ENCODE measurements at places on chromosomes 6 and 20. TPM values are rescaled to one million over a fixed set of nuclear protein-coding genes. Genes with fewer than 3 reads are reported as not detected.

The PERP gene
- 93.0 TPM for total RNA-seq

The ALDH8A1 gene
- total RNA-seq: 1.1 TPM

- no peaks in the 10 kb centered on the region for H3K4me1 ChIP-seq
- no peaks in the 10 kb centered on the region for H3K36me3 ChIP-seq
- no peak overlapping the region for H3K4me3 ChIP-seq
- H3K27me3 ChIP-seq: no peaks in the 10 kb centered on the region
These were observed 144.9 kb downstream of the TFAP2A start for GRCh38 chr6:10269814-10270472.

- no peaks in the 10 kb centered on the region for H3K27me3 ChIP-seq
- H3K36me3 ChIP-seq: no peaks in the 10 kb centered on the region
- H3K27ac ChIP-seq: no peak overlapping the region
- H3K4me1 ChIP-seq: peaks cover 39% of the 10 kb centered on the region
- DNase-seq: no peak
These were observed 3.6 kb downstream of the TRAM2 start for GRCh38 chr6:52573295-52573694.

GRCh38 chr20:59643615-59644061 lies 39.3 kb downstream of the PHACTR3 start:
- H3K27ac ChIP-seq: no peak overlapping the region
- H3K27me3 ChIP-seq: peaks cover 63% of the 10 kb centered on the region
- no peak overlapping the region for H3K4me3 ChIP-seq
- H3K36me3 ChIP-seq: no peaks in the 10 kb centered on the region
- DNase-seq: peak; percentile 5
- no peaks in the 10 kb centered on the region for H3K4me1 ChIP-seq

GRCh38 chr6:33718713-33719112 lies 7.2 kb upstream of the UQCC2 start:
- peaks cover 70% of the 10 kb centered on the region for H3K4me1 ChIP-seq
- H3K4me3 ChIP-seq: no peak overlapping the region

DNA sequence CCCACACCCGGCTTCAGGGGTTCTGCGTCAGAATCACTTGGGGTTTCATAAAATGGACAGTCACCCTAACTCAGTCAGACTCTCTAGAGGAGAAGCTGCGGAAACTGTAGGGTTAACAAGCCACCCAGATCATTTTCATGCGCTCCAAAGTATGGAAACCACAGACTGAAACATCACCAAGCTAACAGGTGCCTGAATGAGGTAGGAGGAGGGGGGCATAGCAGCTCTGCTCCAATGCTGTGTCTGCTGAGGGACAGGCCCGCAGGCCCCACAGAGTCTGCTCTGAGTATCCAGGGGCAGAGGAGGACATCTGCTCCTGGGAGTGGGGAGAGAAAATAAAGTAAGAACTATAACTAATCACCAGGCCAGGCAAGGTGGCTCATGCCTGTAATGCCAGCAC lies 97.1 kb upstream of the AKAP12 start:
- no peak for DNase-seq
- no peaks in the 10 kb centered on the region for H3K4me1 ChIP-seq
- H3K4me3 ChIP-seq: no peak overlapping the region

DNA sequence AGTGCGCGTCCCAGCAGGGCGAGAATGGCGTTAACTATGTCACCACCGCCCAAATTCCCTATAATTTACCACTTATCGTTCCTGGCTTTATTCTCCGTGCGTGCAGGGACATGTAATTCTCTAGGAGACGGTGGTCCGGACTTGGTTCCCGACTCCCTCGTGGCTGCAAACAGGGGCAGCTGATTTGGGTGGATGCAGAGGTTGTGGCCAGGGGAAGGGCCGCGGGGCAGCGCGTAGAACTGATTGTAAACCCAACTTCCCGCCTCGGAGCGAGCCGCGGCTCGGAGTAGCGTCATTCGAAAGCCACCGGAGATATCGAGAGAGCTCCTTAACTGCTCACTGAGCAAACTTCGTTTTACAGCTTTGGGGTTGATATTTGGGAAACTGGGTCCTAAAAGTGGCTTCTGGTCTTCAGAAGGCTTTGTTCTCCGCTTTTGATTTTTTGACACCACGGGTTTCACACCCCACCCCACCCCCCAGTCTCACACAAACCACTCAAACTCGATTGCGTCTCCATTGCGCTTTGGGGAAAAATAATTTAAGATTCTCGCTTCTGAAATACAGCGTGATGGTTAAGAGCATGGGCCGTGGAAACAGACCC lies 17.5 kb upstream of the ZSCAN9 start:
- no peak overlapping the region for H3K27ac ChIP-seq
- H3K36me3 ChIP-seq: no peaks in the 10 kb centered on the region
- H3K27me3 ChIP-seq: peaks cover 16% of the 10 kb centered on the region

All from PC-9 (cell line).